Left renal cortex interstitium (tissue), 4 donors: ENCODE measurements at places on chromosomes 5 and 9. TPM values are rescaled to one million over a fixed set of nuclear protein-coding genes. Genes with fewer than 3 reads are reported as not detected.

- no peak for DNase-seq
These were observed 7.7 kb upstream of the HAVCR2 start for GRCh38 chr5:157116483-157116954.

The ANGPTL2 gene
- polyA plus RNA-seq = 7.3 TPM

DNA sequence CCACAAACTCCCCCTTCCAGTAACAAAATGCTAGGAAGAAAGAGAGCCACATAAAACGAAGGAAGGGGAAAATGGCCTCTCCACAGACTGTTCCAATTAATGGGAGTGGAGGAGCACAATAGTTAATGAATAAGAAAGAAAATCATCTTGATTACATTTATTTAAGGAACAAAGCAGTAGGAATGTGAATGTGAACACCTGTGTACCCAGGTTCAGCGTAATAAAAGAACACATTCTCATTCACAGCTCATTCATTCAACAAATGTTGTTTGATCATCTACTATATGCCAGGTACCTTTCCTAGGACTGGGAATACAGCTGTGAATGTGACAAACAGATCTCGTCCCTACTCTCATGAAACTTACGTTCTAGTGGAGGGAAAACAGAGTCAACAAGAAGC is 35.7 kb downstream of the SIL1 start:
- DNase-seq = no peak

The SPINK5 gene
- polyA plus RNA-seq = 0.52 TPM

DNA sequence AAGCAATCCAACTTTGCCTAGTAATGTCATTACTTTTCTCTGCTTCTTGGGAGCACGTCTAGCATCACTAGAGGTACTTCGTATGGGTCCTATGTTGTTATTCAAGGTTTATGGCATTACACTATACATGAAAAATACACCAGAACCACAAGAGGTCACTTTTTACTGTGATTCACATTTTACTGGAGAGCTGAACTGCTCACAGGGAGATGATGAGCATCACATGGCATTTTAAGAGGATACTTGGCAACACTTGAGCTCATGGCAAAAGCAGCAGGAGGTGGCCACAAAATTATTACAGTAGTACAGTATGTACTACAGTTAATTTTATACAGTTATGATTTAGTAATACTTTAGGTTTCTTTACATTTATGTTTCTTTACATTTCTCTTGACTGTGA is 223.4 kb downstream of the PARP8 start:
- no peak for DNase-seq

The MCIDAS gene
- polyA plus RNA-seq = 0.88 TPM

The PCDHGB5 gene
- 10.6 TPM for polyA plus RNA-seq

- no peak for DNase-seq
These were observed 719.3 kb upstream of the ZNF608 start for GRCh38 chr5:125465703-125466102.

GRCh38 chr5:96975656-96976055 is 39.8 kb downstream of the LNPEP start:
- no peak for DNase-seq

The FIBCD1 gene
- 0.29 TPM for polyA plus RNA-seq

The PAXX gene
- polyA plus RNA-seq = 48.5 TPM

DNA sequence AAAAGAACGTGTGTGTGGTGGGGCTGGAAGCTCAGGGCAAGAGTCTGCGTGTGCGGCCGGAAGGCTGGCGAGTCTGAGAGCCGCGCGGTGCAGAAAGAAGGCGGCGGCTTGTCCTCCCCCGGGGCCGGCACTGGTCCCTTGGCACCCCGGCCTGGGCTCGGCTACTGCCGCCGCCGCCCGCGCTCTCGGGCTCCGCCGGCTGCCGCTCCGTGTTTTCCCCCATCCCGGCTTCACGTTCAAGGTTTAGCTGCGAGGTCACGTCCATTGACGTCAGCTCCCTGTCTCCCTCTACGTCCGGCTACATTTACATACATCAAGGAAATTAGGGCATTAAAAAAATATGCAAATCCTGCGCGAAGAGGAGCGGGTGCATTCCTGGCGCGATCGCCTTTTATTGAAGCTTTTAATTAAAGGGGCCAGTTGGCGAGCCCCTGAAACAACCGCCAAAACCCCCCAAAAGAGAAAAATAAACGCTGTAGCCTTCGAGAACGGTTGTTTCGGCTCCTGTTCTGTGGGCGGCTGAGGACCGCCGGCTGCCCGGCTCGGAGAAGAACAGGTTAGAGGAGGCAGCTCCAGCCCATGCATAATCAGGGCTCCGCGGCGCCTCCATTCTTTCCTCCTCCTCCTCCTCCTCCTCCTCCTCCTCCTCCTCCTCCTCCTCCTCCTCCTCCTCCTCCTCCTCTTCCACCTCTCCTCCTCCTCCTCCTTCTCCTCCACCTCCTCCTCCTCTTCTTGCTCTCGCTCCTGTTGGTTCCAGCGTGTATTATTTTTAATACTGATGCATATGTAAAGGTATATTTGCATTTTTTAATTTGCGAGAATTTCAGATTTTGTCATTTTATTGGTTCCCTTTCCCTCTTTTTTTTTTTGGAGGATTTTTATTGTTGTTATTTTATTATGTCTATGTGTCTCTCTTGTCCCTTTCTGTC is 207.0 kb downstream of the MEF2C start:
- no peak for DNase-seq

The KCNMB1 gene
- 1.2 TPM for polyA plus RNA-seq

- no peak for DNase-seq
These were observed 220.8 kb downstream of the PLK2 start for GRCh38 chr5:58239045-58239444.

- DNase-seq = no peak
These were observed 119.6 kb upstream of the FST start for GRCh38 chr5:53360811-53361210.

The TLX3 gene
- polyA plus RNA-seq = not detected

- DNase-seq = no peak
These were observed 6.6 kb downstream of the PCBD2 start for GRCh38 chr5:134911285-134912206.

The TMEM252 gene
- 6.9 TPM for polyA plus RNA-seq

The ARSK gene
- polyA plus RNA-seq = 13.1 TPM

- no peak for DNase-seq
These were observed 96.4 kb upstream of the TAF11L2 start for GRCh38 chr5:17401470-17402288.

- DNase-seq = no peak
These were observed 36.7 kb downstream of the ARHGAP26 start for GRCh38 chr5:142806841-142807267.

- DNase-seq = peak; percentile 1
These were observed 175.1 kb downstream of the HCN1 start for GRCh38 chr5:45521067-45521466.

The GRM6 gene
- polyA plus RNA-seq = 0.37 TPM

- no peak for DNase-seq
These were observed 43.9 kb upstream of the GLIPR2 start for GRCh38 chr9:36092509-36093215.

- DNase-seq = no peak
These were observed 69.1 kb upstream of the TARS1 start for GRCh38 chr5:33371660-33372059.

DNA sequence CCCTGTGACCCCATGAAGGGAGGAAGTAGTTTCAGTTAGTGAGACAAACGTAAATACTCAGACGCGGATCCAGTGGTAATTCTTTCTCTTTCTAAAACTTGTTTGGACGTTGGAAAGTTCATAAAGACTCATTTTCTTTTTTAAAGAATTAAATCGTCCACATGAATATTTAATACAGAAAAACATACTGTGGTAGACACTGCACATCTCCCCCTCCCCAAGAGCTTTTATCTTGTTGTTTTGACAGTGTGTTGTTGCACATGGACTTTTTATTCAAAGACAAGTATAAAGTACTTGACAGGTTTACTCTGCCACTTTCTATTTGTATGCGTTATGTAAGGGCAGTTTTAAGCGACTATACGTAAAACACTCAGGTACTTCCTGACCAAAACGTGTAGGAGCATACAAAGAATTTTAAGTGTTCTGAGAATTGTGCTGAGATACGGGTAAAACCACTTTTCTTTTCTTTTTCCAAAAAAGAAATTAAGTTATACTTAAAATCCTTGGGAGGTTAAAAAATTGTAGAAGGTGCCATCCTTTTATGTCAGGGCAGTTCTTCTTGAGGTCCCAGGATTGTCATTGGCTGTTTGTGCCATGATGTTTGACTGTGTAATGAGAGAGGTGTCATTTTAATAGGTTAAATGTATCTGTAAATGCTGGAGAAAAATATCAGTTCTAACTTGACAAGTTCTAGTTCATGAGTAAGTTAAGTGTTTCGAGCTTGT is 1.3 kb downstream of the NIPBL start:
- DNase-seq = peak; percentile 45

The SPATA31A6 gene
- not detected for polyA plus RNA-seq

DNA sequence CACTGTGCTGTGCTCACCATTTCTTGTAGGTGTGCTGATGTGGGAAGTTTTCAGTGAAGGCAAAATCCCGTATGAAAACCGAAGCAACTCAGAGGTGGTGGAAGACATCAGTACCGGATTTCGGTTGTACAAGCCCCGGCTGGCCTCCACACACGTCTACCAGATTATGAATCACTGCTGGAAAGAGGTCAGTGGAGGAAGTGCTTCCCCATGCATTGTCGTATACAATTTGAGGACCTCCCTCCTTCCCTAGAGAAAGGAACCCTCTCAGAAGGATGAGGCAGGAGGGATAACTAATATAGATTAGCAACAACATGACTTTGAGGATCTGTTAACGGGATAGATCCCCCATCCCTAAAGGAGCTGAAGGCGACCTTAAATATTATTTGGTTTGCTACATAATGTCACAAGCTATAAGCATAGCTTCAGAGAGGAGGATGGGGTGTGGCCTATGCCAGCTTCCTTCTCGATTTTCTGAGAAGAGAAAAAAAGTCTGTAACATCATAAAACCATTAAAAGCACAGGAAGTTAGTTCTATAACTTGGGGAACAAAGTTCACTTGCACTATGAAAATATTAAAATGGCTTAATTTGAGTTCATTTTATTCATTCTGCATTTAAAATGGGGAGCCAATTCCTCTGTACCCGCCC is 17.0 kb upstream of the CYFIP2 start:
- DNase-seq = no peak

GRCh38 chr5:65823845-65824445 is 101.9 kb downstream of the NLN start:
- DNase-seq = no peak

GRCh38 chr5:170182491-170182890 is 50.3 kb upstream of the C5orf58 start:
- no peak for DNase-seq

DNA sequence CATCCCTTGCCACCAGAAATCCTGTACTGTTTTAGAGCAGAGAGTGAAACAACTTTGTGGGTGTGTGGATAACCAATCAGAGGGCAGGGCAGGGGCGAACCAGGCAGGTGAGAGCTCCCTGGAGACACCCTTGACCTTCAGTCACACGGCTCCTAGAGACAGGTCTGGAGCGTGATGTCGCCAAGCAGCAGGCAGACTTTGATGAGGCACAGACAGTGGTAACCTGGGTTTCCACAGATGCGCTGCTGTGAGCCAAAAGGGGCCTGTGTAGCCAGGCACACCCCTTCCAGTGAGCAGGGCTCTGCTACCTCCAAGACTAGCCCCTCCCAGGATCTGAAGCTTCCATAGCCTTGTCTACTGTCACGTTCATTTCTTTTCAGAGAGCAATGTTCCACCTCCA is 317.8 kb upstream of the ADCY2 start:
- no peak for DNase-seq

- no peak for DNase-seq
These were observed 38.5 kb upstream of the STX17 start for GRCh38 chr9:99867968-99868367.

The RBM22 gene
- 71.0 TPM for polyA plus RNA-seq

DNA sequence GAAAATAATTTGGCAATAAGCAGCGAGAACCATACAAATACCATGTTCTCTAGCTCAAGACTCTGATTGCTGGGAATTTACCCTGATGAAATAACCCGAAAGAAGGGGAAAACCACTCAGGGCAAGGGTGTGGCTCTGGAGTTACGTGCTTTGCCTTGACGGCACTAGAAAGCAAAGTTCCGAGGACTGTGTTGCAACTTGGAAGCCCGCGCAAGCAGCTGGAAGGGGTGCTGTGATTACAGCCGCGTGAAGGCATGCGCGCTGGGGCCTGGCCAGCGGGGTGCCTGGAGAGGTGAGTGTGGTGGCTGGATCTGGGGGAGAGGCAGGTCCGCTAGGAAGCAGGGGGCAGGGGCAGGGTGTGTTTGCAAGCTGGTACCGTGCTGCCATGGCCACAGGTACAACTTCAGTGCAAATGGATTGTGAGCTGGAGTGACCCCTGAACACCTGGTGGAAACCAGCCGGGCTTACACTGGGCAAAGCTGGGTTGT is 52.6 kb upstream of the CNOT6 start:
- DNase-seq = no peak

GRCh38 chr5:149044453-149045088 is 18.3 kb downstream of the SH3TC2 start:
- no peak for DNase-seq

The DPP7 gene
- polyA plus RNA-seq = 21.0 TPM

- DNase-seq = no peak
These were observed 227.8 kb downstream of the ICE1 start for GRCh38 chr5:5650242-5650641.

The ZCCHC7 gene
- 23.5 TPM for polyA plus RNA-seq

DNA sequence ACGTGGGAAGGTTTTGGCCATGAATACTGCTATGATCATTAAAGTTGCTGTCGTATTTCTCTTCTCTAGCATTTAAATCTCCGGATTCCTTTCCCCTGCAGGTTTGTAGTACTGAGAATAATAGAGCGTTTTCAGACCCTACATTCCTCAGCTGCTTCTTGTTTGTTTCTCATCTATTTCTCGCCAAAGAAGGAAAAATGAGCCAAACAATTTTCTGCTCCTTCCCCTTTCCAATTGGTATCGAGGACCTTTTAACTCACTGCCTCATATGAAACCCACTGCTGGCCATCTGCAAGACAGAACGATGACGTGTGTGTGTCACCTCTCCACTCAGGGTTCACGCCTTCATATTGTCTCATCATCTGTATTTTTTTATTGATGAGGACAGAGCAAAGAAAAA is 689.4 kb upstream of the WWC1 start:
- DNase-seq = no peak

The C9 gene
- 0.44 TPM for polyA plus RNA-seq

The PNPLA7 gene
- 1.6 TPM for polyA plus RNA-seq

The IDNK gene
- 16.0 TPM for polyA plus RNA-seq

The TOR4A gene
- polyA plus RNA-seq = 5.6 TPM

The SSBP2 gene
- polyA plus RNA-seq = 96.3 TPM

DNA sequence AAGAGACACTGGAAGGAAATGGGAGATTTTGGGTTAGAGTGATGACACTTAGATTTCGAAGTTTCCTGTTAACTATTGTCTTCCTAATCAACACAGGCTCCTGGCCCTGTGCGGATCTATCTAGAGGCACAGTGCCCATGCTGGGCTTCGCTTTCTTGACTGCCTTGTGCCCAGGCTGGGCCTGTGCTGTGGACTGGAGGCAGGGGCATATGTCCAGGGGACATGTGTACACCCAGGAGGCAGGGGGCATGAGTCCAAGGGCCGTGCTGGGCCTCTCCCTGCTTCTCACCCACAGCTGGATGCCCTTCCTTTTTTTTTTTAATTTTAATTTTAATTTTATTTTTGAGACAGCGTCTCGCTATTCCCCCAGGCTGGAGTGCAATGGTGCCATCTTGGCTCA is 37.6 kb downstream of the EHMT1 start:
- no peak for DNase-seq

The MARVELD2 gene
- 27.4 TPM for polyA plus RNA-seq

- DNase-seq = no peak
These were observed 107.9 kb downstream of the INVS start for GRCh38 chr9:100206899-100207298.

GRCh38 chr5:149265597-149265996 is 6.1 kb upstream of the AFAP1L1 start:
- no peak for DNase-seq

GRCh38 chr9:24545285-24545684 is 412 bp downstream of the IZUMO3 start:
- no peak for DNase-seq

The EHMT1 gene
- polyA plus RNA-seq = 68.1 TPM

GRCh38 chr5:143693651-143694252 is 118.2 kb upstream of the HMHB1 start:
- DNase-seq = no peak
